ENCODE measurements at places on chromosomes 5 and 9.

GRCh38 chr5:126831156-126831555 lies 54.2 kb downstream of the LMNB1 start:
- no peak for DNase-seq

DNA sequence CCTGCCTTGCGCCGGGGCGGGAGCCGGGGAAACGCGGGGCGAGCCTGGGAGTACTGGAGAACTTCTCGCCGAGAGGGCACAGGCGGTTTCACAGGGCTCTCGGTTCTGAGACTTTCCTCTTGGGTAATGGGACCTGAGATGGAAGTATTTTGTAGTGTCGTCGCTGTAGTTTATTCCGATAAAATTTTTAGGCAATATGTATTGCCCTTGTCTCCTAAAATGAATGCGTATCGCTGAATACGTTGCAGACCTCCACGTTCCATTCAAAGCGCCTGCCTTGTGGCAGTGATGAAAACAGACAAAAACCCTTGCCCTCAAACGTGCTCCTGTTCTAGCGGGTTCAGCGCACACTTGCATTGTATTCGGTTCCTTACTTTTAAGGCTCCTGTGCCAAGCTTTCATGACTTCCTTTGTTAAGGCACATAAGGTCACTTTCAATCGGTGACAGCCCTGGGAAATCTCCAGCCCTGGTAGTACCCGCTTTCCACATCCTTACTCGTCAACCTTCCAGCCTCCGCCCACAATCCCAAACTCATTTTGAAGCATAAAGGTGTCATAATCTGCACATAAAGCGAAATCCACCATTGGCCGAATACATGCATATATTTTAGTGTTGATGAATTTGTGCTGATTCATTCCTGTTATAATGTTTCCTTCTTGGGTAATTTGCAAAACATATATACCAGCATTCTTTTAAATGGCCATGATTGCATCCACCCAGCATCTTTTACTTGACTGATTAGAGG lies 694 bp downstream of the RMI1 start:
- peak; percentile 31 for DNase-seq

DNA sequence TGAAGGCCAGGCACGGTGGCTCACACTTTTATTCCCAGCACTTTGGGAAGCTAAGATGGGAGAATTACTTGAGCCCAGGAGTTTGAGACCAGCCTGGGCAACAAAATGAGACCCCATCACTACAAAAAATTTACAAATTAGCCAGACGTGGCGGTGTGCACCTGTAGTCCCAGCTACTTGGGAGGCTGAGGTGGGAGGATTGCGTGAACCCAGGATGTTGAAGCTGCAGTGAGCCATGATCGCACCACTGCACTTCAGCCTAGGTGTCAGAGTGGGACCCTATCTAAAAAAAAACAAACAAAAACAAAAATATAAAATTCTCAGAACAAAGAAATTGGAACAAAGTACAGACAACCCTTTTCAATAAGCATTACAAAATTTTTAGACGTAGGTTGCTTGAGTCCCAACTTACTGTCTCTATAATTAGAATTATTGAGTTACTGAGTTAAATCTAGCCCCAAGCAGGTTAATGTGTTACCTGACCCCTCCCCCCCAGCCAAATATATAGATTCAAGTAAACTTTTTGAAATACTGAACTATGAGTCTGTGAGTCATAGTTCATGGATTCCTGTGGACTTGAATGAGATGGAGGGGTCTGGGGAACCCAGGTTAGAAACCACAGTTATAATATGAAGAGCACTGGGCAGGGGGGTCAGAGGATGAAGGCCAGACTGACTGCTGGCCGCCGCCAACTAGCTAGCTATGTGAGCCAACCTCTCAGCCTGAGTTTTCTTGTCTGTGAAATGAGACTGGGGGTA lies 173.1 kb downstream of the AOPEP start:
- no peak for DNase-seq

DNA sequence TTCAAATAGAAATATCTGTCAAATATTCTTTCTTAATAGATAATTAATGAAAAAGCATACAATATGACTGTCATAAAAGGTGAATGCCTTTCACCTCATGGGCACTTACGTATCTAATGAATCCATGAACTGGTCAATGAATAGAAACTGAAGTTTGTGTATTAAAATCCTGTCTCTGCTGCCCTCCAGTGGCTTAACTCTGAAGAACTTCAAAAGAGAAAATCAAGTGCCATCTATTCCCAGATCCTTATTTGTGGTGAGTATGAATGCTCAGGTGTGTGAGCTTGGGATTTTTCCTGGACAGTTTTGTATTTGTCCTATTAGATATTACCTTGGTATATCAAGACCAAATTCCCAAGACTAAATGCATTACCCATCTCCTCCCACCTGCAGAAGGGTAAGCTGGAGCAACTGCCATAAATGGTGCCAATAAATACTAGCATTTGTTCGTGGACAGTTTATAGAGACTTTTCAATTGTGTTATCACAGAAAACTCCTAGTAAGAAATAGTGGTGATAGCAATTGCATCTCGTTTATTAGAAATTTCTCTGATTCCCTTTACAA lies 44.0 kb upstream of the SVEP1 start:
- DNase-seq: peak; percentile 6

DNA sequence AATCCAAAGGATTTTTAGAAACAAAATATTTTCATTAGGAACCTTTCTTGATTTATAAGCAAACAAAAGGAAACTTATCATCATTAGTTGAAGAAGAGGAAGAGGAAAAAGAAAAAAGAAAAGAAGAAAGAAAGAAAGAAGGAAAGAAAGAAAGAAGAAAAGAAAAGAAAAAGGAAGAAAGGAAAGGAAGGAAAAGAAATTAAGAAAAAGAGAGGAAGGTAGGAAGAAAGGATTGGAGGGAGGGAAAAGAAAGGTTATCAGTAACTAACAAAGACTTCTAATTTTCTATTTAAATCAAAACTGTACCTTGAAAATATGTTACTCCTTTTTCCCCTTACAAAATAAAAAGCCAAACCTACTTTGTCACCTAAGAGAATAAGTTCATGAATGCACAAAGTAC lies 10.0 kb downstream of the EBF1 start:
- no peak for DNase-seq

GRCh38 chr5:172716796-172717313 lies 54.1 kb downstream of the DUSP1 start:
- DNase-seq: peak; percentile 85

GRCh38 chr5:178460174-178460573 lies 130.0 kb downstream of the COL23A1 start:
- DNase-seq: no peak

DNA sequence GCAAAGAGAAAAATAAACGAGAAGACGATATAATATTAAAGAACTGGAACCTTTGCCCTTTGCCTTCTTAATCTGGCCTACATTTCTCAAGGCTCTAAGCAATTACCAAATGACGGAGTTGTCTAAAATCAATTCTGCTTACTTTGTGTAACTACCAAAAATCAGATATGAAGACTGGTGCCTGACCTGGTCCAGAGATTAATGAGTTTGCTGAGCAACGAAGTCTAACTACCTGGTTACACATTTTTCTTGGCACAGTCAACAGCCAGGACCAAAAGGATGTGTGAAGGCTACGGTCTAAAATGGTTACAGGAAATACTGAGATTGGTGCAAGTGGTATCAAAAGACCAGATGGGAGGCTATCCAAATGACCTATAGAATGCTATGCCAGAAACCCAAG lies 17.8 kb upstream of the IFNE start:
- no peak for DNase-seq

- no peak for DNase-seq
Observed at GRCh38 chr5:86864051-86864450, 246.3 kb downstream of the COX7C start.

DNA sequence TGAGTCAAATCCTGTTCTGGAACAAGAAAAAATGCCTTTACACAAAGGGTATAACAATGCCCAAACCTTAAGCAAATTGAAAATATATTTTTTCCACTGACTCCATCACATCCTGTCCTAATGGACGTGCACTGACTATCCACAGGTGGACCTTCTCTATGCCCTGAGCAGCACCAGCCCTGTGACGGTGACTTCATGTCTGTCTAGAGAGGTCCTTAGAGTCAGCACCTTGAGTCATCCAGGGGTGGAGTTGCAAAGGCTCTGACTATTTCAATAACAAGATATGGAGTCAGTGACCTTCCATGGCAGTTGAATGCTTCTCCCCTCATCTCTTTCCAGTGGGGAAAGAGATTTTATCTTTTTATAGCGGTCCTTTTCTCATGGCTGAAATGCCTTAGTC lies 78.0 kb downstream of the YIPF5 start:
- no peak for DNase-seq

DNA sequence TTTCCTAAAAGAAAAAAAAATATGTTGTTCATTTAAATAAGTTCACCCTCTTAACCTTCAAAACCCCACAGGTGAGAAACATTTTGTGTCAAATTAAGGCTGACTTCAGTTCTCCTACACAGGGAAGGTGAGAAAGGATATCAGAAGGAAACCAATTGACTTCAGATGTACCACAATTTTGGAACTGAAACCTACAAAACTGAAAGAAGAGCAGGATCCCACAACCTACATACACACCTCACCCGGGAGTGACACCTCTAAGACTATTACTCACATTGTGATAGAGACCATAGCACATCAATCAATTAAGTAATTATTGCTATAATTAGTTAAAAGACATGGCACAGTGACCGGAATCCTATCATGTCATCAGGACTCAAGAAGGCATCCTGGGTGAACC lies 47.0 kb downstream of the RASEF start:
- no peak for DNase-seq

GRCh38 chr9:121748727-121749423 lies 97.4 kb downstream of the DAB2IP start:
- no peak for DNase-seq

DNA sequence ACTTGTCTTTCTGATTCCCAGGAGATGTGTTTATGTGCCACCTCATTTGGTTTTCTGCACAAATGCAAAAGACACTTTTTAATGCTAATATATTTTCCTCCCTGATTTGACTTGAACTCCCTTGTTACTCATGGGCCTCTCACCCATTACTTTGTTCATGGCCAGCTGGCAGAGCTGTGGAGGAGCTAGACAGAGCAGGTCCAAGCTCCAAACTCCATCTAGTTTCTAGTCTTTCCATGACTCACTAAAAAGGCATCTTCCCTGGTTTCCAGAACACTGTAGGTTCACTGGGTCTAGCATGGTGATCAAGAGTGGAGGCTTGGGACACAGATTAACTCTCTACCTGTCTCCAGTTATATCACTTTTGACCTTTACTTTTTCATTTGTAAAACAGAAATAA lies 161.0 kb upstream of the SLC28A3 start:
- DNase-seq: no peak

DNA sequence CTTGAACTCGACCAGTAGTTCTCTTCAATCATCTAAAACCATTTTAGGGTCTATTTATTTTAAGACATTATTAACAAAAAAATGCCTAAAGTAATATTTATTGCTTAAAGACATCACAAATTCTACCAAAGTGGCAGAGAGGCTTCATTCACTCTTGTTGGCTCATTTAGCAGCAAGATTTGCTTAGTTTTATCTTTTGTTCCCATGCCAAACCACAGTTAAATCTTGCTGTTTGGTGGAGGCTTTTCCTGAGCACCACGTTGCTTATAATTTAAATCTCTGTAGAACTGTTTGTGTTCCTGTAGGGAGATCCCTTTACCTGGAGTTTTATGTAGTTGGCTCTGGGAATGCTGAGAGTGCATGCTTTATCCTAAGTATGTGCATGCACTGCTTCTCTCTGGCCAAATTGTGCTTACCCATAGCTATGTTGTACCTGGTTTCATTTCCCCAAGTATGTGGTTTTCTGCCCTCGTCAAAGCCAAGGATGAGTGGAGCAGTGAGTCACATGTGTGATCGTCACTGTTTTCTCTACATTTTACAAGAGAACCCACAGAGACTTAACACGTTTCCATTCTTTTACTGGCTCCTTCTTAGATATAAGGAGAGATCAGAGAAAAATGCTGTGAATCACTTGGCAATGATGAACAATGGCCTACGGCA lies 42.1 kb upstream of the MAST4 start:
- DNase-seq: peak; percentile 5

DNA sequence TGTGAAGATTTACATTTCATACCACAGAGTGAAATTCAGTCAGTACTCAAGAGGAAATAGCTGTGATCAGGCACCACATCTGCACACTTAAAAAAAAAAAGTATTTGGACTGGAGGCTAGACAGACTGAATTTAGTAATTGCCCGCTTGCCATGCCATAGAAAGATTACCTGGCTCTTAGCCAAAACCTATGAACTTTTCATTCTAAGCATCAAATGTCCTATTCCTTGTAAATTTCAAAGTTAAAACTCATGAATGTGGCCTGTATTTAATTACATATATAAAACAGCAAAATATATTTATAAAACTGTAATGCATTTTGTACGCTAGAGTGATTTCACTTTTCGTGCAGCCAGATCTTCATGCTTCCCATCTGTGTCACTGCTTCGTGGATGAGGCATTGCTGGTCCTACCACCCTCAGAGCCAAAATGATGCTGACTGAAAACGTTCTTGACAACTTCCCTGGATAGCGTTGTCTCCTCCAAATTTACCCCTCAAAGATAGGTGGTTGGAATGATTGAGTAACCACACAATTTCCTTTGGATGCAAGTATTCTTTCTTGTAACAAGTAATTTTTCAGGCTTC lies 447.9 kb upstream of the SGCD start:
- DNase-seq: no peak

GRCh38 chr9:98552331-98552730 lies 156.4 kb downstream of the GABBR2 start:
- no peak for DNase-seq

- no peak for DNase-seq
Observed at GRCh38 chr9:994005-994404, 17.6 kb downstream of the DMRT3 start.

DNA sequence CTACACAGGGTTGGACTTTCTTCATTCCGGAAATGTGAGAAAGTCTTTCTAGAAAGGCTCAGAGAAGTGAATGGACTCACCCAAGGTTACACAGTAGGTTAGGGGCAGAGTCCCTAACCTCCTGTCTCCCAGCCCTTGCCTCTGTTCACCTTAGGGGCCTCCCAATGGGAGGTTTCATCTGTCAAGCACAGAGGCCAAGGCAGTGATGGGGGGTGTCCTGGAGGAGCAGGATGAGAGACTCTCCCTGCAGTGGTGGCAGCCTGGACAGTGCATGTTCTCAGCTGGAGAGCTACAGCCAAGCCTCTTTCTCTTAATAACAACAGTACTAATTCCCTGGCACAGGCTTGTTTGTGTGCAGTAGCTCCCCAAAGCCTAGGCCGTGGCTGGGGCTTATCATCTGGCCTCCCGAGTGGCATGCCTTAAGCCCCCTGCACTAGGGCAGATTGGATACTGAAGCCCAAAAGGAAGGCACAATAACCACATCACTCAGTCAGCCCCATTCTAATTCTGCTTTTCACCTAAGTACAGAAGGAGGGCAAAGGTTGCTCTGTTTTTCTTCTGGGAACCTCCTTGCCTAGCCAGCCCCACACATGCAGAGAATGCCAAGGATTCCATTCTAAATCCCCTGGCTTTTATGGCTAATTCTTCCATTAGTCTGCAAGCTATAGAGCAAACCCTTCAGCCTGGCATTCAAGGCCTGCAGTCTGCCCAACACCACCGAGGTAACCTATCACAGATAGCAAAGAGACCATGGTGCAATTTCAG lies 50.2 kb upstream of the XPA start:
- no peak for DNase-seq

DNA sequence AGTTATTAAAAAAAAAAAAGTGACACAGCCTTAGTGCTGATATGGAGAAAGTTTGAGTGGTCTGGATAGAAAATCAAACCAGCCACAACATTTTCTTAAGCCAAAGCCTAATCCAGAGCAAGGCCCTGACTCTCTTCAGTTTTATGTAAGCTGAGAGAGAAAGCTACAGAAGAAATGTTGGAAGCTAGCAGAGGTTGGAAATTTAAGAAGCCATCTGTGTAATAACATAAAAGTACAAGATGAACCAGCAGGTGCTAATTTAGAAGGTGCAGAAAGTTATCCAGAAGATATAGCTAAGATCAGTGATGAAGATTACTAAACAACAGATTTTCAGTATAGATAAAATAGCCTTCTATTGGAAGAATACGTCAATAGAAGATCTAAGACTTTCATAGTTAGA lies 102.9 kb downstream of the GHR start:
- no peak for DNase-seq
